A549 treated with AZD2906 at 1 μM for 4 hours (cell line): ENCODE measurements at places on chromosomes 12 and 14. TPM values are rescaled to one million over a fixed set of nuclear protein-coding genes. Genes with fewer than 3 reads are reported as not detected.

The FAM161B gene
- total RNA-seq: 1.4 to 1.9 TPM (median 1.7 TPM) in 5 replicates

The CHPT1 gene
- total RNA-seq: 46.4 to 67.6 TPM (median 64.9 TPM) in 5 replicates

The KLRD1 gene
- total RNA-seq: not detected in 5 replicates

The FOXG1 gene
- total RNA-seq: 0.09 to 0.22 TPM (median 0.19 TPM) in 5 replicates

The UBE2N gene
- total RNA-seq: 146 to 200 TPM (median 148 TPM) in 5 replicates

The CDK4 gene
- total RNA-seq: 240 to 276 TPM (median 248 TPM) in 5 replicates

The SLC38A6 gene
- total RNA-seq: 14.8 to 18.0 TPM (median 17.3 TPM) in 5 replicates

The TSPAN19 gene
- total RNA-seq: 0.02 to 0.06 TPM in 2 of 5 replicates, not detected in the others

The DNAI7 gene
- 0.11 to 0.39 TPM (median 0.13 TPM) in 5 replicates for total RNA-seq
